ENCODE measurements at places on chromosomes 5 and 9. TPM values are rescaled to one million over a fixed set of nuclear protein-coding genes. Genes with fewer than 3 reads are reported as not detected.

Gene TLN1
- 9.0 TPM for polyA plus RNA-seq

Gene IL4
- polyA plus RNA-seq, result not detected

Gene TMEM174
- not detected for polyA plus RNA-seq

Gene C5orf46
- polyA plus RNA-seq, result not detected
